Mononuclear cell (primary cell): ENCODE measurements at places on chromosomes 11 and 22. TPM values are rescaled to one million over a fixed set of nuclear protein-coding genes. Genes with fewer than 3 reads are reported as not detected.

The ADORA2A gene
- total RNA-seq: 34.3 TPM

The TRMT2A gene
- total RNA-seq: 28.7 TPM

The KRTAP5-9 gene
- total RNA-seq: not detected

The FBLN1 gene
- 0.10 TPM for total RNA-seq

The TIMM10 gene
- total RNA-seq: 4.8 TPM

The FOLR3 gene
- total RNA-seq: 1.3 TPM
